ENCODE measurements at places on chromosomes 6 and 20.

DNA sequence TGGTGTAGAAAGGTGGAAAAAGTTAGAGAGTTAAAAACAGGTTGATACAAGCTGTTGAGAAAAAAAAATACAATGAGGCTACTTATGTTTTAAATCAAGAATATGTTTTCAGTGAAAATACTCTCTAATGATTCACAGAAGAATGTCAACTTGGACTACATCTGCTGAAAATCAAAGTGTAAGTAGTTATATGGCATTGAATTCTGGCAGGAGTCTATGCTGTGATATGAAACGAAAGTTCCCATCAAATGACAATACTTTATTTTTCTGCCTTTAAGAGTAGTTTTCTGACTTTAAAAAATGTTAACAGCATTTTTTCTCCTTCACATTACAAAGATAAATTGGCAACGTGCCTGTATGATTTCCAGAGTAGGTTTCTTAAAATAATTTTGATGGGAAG lies 158.3 kb downstream of the EYA4 start:
- H3K4me1 ChIP-seq, result no peaks in the 10 kb centered on the region
- H3K27me3 ChIP-seq, result no peaks in the 10 kb centered on the region
- no peak overlapping the region for H3K4me3 ChIP-seq
- DNase-seq, result no peak
- H3K36me3 ChIP-seq, result no peaks in the 10 kb centered on the region

GRCh38 chr6:66190858-66191257 lies 483.8 kb upstream of the EYS start:
- H3K4me3 ChIP-seq, result no peak overlapping the region
- no peaks in the 10 kb centered on the region for H3K27me3 ChIP-seq
- H3K27ac ChIP-seq, result no peak overlapping the region
- no peaks in the 10 kb centered on the region for H3K4me1 ChIP-seq
- no peaks in the 10 kb centered on the region for H3K36me3 ChIP-seq

- H3K27ac ChIP-seq, result no peak overlapping the region
- H3K36me3 ChIP-seq, result no peaks in the 10 kb centered on the region
- peaks cover 3% of the 10 kb centered on the region for H3K27me3 ChIP-seq
- no peak for DNase-seq
Measured at GRCh38 chr6:140601021-140601808, 1226.8 kb upstream of the CITED2 start.

GRCh38 chr6:3798055-3798919 lies 46.8 kb upstream of the PXDC1 start:
- H3K27me3 ChIP-seq, result no peaks in the 10 kb centered on the region
- no peak for DNase-seq

GRCh38 chr6:3162067-3162497 lies 4.7 kb upstream of the TUBB2A start:
- peaks cover 20% of the 10 kb centered on the region for H3K4me1 ChIP-seq
- DNase-seq, result no peak
- no peaks in the 10 kb centered on the region for H3K36me3 ChIP-seq
- peak overlapping the region; percentile 35 for H3K27ac ChIP-seq
- no peaks in the 10 kb centered on the region for H3K27me3 ChIP-seq

DNA sequence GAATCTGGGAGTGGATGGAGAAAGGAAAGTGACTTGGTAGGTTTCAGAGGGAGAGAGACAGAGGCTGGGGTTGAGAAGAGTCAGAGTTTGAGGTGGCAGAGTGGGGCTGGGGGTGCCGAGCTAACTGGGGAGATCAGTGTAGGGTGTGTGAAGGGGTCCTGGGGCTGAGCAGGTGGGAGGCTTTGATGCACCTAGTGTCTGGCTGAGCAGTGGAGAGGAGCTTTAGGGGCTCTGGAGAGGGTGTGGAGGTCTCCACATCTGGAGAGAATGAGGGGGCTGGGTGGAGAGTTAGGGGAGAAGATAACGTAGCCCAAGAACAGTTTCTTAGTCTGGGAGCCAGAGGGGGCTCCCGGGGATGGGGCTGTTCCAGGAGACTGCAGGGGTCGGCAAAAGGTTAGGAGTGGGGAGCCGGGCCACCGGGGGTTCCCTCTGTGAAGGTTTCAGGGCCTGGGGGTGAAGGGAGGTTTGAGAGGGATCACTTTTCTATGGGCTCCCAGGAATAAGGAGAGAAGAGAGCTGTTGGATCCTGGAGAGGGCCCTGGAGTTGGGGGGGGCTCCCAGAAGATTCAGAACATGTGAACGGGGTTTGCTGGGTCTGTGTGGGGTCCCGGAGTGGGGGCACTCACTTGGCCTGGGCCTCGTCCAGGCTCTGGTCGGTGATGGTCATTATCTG lies 797 bp downstream of the PBX2 start:
- H3K4me3 ChIP-seq, result peak overlapping the region; percentile 88
- peaks cover 44% of the 10 kb centered on the region for H3K4me1 ChIP-seq
- no peaks in the 10 kb centered on the region for H3K27me3 ChIP-seq

DNA sequence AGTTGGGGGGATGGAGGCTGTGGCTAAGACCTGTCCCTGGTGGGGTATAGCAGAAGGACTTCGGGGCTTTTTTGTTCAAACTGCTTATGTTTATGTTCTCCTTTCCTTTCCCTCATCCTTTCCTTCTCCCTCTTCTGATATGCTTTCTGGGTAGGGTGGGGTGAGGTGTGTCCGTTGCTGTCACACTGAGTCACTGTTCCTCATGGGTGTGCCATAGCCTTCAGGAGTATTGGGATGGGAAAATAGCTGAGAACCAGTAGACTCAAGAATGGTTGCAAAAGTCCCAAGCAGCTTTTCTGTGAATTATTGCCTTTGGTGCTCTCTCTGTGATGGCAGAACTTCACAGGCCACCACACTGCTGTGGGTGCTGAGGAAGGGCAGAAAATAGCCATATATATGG lies 39.6 kb downstream of the TPD52L1 start:
- H3K4me3 ChIP-seq, result no peak overlapping the region
- H3K36me3 ChIP-seq, result no peaks in the 10 kb centered on the region
- H3K27me3 ChIP-seq, result peaks cover 5% of the 10 kb centered on the region
- no peak for DNase-seq
- H3K27ac ChIP-seq, result no peak overlapping the region
- no peaks in the 10 kb centered on the region for H3K4me1 ChIP-seq

GRCh38 chr6:114040871-114041270 lies 69.9 kb upstream of the HDAC2 start:
- no peaks in the 10 kb centered on the region for H3K36me3 ChIP-seq
- no peaks in the 10 kb centered on the region for H3K4me1 ChIP-seq
- peaks cover 2% of the 10 kb centered on the region for H3K27me3 ChIP-seq
- no peak overlapping the region for H3K4me3 ChIP-seq

GRCh38 chr6:89313006-89313405 lies 2.1 kb downstream of the GABRR2 start:
- no peak for DNase-seq
- peaks cover 17% of the 10 kb centered on the region for H3K4me1 ChIP-seq
- no peak overlapping the region for H3K4me3 ChIP-seq
- H3K27ac ChIP-seq, result no peak overlapping the region

- no peak overlapping the region for H3K4me3 ChIP-seq
- H3K36me3 ChIP-seq, result no peaks in the 10 kb centered on the region
- no peak for DNase-seq
- no peak overlapping the region for H3K27ac ChIP-seq
- H3K27me3 ChIP-seq, result no peaks in the 10 kb centered on the region
Measured at GRCh38 chr6:161626132-161626676, 352.3 kb upstream of the AGPAT4 start.

GRCh38 chr20:52681288-52681687 lies 290.9 kb upstream of the TSHZ2 start:
- no peak for DNase-seq
- H3K27me3 ChIP-seq, result peaks cover 15% of the 10 kb centered on the region
- peaks cover 2% of the 10 kb centered on the region for H3K4me1 ChIP-seq
- H3K36me3 ChIP-seq, result no peaks in the 10 kb centered on the region
- no peak overlapping the region for H3K27ac ChIP-seq

- H3K27ac ChIP-seq, result no peak overlapping the region
- peaks cover 22% of the 10 kb centered on the region for H3K27me3 ChIP-seq
- H3K4me1 ChIP-seq, result peaks cover 7% of the 10 kb centered on the region
- no peaks in the 10 kb centered on the region for H3K36me3 ChIP-seq
Measured at GRCh38 chr20:3714092-3714491, 1.7 kb upstream of the SIGLEC1 start.
